Naive thymus-derived CD8-positive, alpha-beta T cell (primary cell): ENCODE measurements at places on chromosomes 12 and 14.

DNA sequence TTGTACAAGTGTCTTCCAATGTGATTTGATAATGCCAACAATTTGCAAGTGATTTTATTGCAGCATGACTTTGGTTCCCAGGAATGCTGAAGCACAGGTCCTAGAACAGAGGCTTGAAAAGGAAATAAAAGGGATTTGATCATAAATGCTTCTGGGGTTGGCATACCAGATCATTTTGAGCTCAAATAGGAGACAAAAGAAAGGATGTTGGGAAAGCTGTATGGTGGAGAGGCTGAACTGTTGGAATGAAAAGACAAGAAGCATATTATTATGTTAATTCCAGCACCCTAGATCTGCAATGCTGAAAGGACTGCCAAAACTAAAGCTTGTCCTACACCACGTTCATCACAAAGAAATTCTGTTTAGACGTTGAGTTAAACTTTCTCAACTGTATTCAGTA, 143.1 kb downstream of the BICD1 start:
- DNase-seq, result no peak

GRCh38 chr14:55758796-55759195, 178.8 kb downstream of the KTN1 start:
- no peak for DNase-seq

DNA sequence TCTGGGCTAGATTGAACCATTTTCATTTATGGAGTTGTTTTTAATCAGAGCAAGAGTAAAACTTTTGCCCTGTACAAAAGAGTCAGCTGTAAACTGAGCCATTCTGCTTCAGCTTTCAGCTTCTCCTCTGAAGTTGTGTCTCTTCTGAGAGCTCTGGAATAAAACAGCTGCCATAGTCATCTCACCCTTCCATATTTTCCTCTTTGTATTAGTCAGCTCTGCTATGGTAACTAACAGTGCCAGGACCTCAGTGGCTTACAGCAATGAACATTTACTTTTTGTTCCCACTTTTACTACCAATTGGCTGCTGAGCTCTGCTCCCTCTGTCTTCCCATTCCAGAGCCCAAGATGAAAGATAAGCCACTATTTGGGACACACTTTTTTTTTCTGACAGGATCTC, 178.5 kb downstream of the DAD1 start:
- DNase-seq, result no peak

- peak; percentile 65 for DNase-seq
Measured at GRCh38 chr14:49634547-49635334, at the start of gene DNAAF2. Gene DNAAF2, minus strand, starts transcription at chr14:49635244. Its CDS starts 95 bp downstream, at chr14:49635149.

- DNase-seq, result no peak
Measured at GRCh38 chr14:56274556-56274955, 156.3 kb downstream of the PELI2 start.

GRCh38 chr12:40697566-40698259, 5.5 kb downstream of the CNTN1 start:
- DNase-seq, result no peak

DNA sequence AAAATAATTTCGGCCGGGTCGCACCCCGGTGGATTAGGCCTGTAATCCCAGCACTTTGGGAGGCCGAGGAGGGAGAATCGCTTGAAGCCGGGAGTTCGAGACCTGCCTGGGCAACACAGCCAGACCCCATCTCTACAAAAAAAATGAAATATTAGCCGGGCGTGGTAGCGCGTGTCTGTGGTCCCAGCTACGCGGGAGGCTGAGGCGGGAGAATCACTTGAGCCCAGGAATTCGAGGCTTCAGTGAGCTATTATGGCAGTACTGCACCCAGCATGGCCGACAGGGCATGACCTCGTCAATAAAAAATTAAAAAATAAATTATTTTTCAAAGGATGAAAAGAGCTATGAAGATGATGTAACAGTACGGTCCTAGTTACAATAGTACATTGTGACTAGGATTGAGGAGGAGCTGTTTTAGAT, 523 bp downstream of the GTF2H3 start:
- no peak for DNase-seq

DNA sequence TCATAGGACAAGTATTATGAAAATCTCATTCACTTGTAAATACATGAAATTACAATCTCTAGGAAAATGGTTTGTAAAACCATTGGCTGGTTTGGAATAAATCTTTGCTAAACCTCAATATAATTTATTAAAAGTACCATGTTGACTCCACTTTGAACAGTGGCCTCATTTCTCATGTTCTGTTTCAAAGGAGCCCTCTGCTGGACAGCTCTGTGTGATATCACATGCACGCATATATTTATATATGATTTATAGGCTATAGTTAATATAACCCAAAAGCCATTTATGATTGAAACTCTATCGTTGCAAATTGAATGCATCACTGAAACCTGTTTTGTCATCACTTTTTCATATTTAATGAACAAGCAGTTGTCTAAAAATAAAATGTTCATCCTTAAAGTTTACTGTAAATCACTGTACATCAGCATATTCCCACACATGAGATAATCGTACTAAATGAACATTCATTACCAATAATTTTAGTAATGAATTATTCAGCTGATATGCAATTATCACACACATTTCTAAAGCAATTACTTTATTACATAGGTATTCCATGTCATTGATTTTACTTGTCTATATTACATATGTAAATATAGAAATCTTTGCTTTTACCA, 493.8 kb downstream of the NPAS3 start:
- DNase-seq, result no peak
